ENCODE measurements at places on chromosomes 7 and 10.
A peak's percentile ranks its signal among the peaks of the same experiment; 100 is the strongest.

DNA sequence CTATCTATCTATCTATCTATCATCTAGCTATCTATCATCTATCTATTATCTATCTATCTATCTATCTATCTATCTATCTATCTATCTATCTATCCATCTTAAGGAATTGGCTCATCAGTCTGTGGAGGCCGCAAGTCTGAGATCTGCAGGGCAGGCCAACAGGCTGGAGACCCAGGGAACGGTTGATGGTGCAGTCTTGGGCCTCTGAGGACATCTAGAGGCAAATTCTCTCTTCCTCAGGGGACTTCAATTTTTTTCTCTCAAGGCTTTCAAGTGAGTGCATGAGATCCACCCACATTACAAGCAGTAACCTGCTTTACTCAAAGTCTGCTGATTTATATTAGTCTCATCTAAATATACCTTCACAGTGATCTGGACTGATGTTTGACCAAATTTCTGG lies 197.0 kb downstream of the GLRX3 start:
- DNase-seq, result no peak

- DNase-seq, result no peak
These were observed 39.2 kb downstream of the EEPD1 start for GRCh38 chr7:36192053-36192824.

DNA sequence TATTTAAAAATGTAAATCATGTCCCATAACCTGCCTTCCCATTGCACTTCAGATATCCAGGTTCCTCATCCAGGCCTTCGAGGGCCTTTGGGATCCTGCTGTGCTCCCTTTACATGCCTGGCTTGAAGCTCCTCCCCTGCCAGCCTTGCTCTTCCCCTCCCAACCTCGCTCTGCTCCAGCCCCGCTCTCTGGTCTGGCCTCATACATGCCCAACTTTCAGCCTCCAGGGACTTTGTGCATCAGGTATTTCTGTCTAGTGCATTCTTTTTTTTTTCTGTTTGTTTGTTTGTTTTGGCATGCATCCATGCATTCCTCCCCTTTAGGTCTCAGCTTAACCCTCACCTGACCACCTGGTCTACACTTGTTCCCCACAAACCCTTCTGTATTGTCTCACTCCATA lies 160.3 kb downstream of the SNX10 start:
- DNase-seq, result no peak

DNA sequence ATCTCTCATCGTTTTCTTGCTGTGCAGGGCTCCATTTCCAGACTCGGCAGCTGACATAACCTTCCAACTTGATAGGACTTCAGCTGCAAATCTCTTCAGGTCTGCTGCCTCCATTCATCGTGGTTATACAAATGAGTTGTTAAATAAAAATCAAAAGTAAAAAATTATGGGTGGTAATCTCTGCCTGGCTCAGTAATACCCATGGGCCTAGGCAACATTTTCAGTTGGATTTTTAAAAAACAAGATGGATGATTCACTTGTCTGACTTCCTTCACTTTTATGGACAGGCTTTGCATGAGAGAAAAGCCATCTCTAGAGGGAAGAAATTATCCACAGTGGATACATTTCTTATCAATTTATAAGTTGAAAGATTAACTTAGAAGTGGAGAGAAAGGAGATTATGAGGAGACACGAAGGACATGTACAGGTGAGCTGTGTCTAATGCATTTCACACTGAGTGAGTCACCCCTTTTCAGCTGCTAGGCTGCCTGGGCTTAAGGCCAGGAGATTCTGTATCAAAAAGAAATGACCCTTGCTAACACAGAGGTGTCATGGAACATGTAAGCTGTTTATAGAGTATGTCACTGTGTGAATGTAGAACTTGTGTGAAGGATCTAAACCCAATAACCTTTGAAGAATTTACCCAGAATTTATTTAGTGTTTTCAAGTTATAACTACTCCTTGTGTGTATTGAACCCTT lies 495.1 kb downstream of the AUTS2 start:
- DNase-seq, result peak; percentile 67

GRCh38 chr7:76044375-76044865 lies 3.4 kb downstream of the STYXL1 start:
- DNase-seq, result no peak

GRCh38 chr7:126993626-126994213 lies 259.0 kb downstream of the GRM8 start:
- DNase-seq, result no peak

GRCh38 chr7:74104702-74105101 lies 21.1 kb downstream of the LIMK1 start:
- DNase-seq, result no peak

GRCh38 chr7:137667633-137668387 lies 179.0 kb downstream of the DGKI start:
- DNase-seq, result no peak

- no peak for DNase-seq
These were observed 692.0 kb upstream of the IGFBP3 start for GRCh38 chr7:46613116-46613515.

GRCh38 chr7:155896531-155897263 lies 84.4 kb upstream of the SHH start:
- DNase-seq, result no peak

- DNase-seq, result peak; percentile 3
These were observed 122.7 kb upstream of the PRSS1 start for GRCh38 chr7:142626420-142627035.

DNA sequence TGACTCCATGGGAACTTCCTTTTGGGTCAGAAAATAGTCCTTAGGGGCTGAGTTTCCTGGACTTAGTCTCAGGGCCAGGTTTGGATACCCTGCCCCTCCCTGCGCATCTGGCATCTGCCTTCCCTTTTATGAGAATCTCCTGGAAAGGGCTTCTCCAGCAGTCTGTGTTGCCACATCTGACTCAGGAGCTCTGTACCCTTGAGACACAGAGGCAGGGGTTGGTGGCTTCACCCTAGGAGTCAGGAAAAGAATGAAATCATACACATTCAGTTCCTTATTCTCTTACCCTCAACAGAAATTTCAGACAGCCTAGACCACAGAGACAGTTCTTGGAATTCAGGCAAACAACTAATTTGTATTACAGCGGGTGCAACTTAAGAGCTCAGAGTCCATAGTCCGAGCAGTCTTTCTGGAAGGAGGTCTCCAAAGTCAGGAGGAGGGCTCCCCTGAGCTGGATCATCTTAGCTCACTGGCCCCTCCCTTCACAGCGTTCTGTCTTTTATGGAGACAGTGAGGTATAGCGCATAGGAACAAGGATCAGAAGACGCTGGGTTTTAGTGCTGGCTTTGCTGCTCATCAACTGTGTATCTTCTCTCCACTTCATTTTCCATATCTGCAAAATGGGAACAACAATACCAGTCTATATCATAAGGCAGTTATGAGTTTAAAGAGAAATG lies 3.0 kb upstream of the PLAU start:
- no peak for DNase-seq

GRCh38 chr10:944034-944831 lies 12.7 kb upstream of the LARP4B start:
- no peak for DNase-seq
